CD4-positive, alpha-beta T cell treated with Interleukin-12 subunit alpha and Interleukin-12 subunit beta, for 1 hour (primary cell): ENCODE measurements at places on chromosomes 4 and X.
A peak's percentile ranks its signal among the peaks of the same experiment; 100 is the strongest.

- no peak for DNase-seq
These were observed 3.3 kb upstream of the BBS7 start for GRCh38 chr4:121873604-121874003.

GRCh38 chr4:15875663-15876460 is 62.7 kb downstream of the FGFBP1 start:
- no peak for DNase-seq

DNA sequence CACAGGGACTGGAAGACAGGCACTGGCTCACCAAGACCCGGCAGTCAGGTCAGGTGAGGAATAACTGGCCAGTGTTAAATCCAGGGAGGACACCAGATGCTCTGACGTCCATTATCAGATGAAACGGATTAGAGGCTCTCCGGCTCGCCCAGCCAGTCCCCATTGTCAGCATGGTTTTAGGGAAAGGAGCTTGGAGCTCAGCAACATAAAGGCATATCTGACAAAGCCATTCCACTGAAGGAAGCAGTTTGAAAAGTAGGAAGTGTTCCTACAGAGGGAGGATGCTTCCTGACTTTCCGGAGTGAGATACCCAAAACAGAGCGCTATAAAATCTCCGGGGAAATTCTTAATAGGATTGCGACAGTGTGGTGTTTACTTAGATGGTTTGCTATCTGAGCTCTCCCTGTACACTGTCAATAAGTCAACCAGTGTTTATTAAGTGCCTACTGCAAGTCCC is 14.8 kb downstream of the NDNF start:
- DNase-seq = no peak

DNA sequence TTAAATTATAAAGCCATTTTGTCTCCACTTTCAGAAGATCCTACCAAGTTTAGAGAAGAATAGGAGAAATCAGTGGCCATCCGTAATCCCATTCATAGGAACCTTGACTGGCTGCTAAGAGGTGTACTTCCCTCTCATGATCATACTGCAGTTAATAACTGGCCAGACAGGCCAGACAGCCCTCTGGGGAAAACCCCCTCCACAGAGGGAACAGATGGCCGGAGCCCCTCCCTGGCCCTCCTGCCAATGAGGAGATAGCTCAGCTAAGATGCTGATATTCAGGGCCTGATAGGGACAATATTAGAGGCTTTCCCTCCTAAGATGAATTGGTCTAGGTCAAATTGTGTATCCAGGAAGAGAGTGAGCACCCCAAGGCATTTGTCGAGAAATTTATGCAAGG is 200.0 kb upstream of the MAOA start:
- no peak for DNase-seq

- DNase-seq = no peak
These were observed 28.7 kb upstream of the AFAP1 start for GRCh38 chr4:7968262-7968896.

DNA sequence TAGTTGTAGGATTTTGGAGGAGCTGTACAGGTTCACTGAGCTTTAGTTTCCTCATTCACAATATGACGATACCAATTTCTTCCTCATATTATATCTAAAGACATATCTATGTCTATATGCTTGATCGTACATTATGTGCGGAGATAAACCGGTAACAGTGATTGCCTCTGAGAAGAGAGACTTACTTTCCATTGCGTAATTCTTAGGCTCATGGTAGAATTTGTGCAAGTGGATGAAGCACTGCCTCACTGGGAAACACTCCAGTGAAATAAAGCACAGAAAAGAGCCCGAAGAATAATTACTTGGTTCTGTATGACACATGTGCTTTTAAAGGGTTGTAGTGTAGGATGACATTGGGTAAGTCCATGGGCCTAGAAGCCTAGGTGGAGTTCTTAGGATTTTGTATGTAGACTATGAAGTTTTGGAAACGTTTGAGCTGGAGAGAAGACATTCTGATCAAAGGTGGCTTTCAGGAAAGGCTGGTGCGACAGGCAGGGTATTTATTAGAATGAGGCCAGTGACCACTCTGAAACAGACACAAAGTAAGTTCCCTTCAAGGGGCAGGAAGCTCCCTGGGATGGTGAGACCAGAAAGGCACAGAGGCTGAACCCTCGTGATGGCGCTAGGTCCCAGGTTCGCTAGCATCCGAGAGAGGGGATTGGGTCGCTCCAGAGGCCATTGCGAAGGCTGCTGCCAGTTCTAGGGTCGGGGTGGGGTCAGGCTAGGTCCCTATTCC is 649 bp upstream of the VBP1 start:
- DNase-seq = peak; percentile 1

DNA sequence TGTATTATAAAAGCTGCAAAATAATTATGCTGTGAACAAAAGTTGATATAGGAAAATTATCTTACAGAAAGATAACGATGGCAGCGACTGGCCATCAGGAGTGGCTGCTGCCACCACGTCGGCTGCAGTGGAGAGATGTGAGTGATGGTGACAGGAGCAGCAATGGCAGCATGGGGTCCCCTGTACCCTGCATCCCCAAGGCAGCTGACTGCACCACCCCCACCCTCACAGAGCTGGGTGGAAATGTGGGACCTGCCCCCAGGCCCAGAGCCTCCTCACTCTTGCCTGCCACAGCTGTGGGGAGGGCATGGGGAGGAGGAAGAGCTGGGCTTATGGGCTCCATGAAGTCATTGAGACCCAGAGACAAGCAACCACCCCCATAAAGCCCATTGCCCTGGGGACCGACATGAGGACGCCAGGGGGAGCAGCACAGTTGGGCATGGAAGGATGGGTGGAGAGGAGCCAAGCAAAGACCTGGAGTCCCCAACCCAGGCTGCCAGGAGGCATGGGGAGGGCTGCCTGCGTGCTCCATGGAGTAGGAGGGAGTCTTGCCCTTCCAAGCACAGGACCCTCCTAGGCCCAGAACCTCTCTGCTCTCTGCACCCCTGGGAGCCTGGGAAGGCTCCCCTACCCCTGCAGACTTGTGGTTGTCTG is 1090.5 kb downstream of the PCDH18 start:
- no peak for DNase-seq

- no peak for DNase-seq
These were observed 54.5 kb downstream of the CHM start for GRCh38 chrX:85992811-85993229.

DNA sequence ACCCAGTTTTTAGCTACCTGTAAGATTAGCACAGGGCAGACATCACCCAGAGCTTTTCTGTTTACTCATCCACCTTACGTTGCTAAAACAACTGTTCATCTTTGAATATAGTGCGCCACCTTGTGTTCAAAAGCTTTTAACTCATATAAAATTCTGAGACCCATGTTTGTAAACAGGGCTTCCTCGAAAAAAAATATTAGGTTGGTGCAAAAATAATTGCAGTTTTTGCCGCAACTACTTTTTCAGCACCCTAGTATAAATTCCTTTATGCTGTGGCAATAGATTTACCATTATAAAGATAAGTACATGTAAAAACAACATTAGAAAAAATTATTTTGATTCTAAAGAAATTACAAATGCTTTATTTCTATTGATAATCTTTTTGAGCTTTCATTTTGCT is 147.9 kb downstream of the LRBA start:
- peak; percentile 83 for DNase-seq

- no peak for DNase-seq
These were observed 67.7 kb upstream of the LRPAP1 start for GRCh38 chr4:3599951-3600350.

GRCh38 chr4:159048166-159048886 is 54.6 kb upstream of the RAPGEF2 start:
- DNase-seq = no peak

DNA sequence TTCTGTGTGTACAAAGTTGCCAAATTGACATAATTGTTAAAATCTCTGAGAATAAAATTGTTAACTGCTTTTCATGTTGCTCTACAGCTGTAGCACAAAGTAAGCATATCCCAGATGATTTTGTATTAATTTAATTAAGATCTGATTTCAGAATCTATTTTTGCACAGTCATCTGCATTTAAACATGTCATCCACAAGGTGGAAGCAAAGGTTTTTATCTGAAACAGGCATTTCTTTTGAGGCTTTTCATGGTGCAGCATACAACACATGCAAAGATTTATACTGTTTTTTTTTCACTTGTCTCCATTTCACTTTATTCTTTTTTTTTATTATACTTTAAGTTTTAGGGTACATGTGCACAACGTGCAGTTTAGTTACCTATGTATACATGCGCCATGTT is 51.2 kb downstream of the GC start:
- no peak for DNase-seq

DNA sequence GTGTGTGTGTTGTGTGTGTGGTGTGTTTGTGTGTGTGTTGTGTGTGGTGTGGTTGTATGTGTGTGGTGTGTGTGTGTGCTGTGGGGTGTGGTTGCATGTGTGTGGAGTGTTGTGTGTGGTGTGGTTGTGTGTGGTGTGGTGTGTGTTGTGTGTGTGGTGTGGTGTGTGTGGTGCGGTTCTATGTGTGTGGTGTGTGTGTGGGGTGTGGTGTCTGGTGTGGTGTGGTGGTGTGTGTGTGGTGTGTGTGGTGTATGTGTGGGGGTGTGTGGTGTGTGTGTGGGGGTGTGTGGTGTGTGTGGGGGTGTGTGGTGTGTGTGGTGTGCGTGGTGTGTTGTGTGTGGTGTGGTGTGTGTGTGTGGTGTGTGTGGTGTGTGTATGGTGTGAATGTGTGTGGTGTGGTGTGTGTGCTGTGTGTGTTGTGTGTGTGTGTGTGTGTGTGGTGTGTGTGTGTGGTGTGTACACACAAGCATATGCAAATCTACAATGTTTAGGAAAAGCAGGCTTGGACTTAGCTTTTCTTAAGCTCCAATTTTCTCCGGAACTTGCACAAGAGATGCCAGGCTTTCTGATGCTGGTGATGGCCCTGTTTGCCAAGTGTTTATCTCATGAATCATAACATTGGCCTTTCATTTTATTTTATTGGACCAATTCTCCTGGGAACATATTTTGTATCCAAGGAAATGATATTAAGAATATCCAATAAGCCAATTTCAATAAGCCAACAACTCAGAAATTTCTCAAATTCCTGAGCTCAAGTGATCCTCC is 148.7 kb downstream of the SPATA18 start:
- no peak for DNase-seq

DNA sequence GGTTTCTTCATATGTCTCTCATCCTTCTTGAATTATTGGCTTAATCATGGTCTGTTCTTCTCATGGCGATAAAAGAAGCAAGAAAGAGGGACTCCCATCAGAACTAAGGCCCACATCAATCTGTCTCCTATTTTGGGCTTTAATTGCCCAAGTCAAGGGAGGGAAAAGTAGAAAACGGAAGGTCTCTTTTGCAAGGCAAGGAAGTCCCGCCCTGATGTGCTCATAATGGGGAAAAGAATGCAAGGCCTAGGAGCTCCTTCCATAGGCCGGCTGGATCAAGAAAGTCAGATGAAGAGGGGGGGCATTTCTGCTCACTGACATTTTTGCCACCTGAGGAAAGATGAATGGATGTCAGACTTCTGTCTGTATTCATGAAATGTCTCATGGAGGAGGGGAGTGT is 127.7 kb upstream of the RPS6KA3 start:
- DNase-seq = no peak

DNA sequence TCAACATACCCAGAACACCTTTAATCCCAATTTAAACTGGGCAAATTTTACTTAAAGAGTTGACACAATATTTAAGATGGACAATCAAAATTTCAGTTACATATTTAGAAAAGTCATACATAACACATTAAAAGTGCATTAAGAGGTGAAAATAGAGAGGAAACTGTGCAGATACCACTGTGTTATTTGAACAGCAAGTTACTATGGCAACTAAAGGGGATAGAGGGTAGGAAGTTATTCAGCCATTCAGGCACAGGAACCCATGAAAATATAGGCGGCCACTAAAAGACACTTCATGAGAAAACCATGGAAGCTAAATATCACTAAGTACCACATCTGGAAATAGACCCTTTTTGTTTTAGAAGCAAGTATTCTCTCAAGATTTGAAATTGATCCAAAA is 75.1 kb downstream of the PDGFC start:
- DNase-seq = no peak

DNA sequence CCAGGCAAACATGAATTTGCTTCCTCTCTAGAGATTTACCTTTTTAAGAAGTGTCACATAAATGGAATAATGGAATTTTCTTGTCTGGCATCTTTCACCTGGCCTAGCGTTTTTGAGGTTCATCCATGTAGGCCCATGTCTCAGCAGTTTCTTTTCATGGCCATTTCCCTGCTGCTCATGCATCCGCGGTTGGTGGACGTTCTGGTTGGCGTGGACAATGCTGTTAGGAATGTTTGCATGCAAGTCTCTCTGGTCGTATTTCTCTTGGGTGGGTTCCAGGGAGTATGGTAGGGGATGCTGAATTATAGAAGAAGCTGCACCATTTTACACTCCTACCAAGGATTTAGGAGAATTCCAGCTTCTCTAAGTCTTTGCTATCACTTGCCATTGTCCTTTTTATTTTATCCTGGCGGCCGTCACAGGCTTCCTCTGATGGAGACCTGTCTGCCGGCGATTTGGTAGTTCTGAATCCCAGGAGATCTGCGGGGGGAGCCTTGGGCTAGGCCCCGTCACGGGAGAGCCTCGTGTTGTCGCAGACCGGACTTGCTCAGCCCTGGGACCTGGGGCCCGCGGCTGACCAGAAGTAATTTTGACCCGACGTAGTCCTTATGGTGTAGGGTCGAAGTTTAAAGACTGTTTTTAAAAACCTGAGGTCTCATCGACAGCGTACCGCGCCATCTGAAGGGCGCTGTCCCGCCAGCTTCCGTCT is 56.9 kb upstream of the TADA2B start:
- DNase-seq = no peak

DNA sequence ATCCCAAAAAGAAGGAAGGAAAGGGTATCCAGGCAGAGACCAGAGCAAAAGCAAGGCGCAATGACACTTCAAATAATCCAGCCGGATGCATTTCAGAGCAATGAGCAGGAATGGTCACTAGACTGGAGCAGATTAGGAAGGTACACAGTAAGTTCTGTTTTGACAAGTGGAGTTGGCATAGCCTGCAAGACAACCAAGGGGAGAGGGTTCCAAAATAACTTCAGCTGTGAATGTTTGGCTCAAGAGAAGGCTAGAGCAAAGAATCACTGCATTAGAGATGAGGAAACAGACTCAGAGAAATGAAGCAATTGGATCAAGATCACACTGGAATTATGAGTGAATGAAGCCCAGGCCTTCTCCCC is 90.0 kb upstream of the EGFL6 start:
- DNase-seq = no peak

GRCh38 chr4:37389967-37390580 is 145.5 kb downstream of the NWD2 start:
- DNase-seq = peak; percentile 36

DNA sequence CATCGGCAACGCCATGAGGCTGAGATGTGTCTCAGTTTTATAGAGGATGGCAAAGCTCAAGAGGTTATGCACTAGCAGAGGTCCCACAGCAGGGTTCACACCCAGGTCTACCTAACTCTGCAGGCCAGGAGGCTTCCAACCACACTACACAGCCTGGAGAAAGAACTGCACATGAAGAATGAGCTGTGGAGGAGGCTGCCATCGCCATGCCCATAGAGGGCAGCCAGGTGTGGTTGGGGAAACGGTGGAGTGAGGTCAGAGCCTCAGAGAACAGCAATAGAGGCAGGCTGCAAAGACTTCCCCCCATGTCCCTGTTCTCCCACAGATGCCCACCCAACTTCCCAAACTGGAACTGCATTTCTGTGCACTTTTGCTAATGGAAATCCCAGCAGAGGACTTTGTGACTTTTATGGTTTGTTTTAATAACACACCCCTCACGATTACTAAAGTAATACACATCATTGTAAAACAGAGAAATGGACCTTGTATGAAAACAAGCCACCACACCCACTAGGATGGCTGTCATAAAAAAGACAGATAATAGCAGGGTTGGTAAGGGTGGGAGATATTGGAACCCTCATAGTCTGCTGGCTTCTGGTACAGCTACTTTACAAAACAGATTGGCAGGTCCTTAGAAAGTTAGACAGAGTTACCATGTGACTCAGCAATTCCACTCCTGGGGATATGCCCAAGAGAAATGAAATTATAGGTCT is 58.9 kb upstream of the PROM1 start:
- DNase-seq = no peak
